Activated CD4-positive, alpha-beta T cell treated with anti-CD3 and anti-CD28 coated beads for 4 hours (primary cell): ENCODE measurements at places on chromosomes 7 and 10.
A peak's percentile ranks its signal among the peaks of the same experiment; 100 is the strongest.

DNA sequence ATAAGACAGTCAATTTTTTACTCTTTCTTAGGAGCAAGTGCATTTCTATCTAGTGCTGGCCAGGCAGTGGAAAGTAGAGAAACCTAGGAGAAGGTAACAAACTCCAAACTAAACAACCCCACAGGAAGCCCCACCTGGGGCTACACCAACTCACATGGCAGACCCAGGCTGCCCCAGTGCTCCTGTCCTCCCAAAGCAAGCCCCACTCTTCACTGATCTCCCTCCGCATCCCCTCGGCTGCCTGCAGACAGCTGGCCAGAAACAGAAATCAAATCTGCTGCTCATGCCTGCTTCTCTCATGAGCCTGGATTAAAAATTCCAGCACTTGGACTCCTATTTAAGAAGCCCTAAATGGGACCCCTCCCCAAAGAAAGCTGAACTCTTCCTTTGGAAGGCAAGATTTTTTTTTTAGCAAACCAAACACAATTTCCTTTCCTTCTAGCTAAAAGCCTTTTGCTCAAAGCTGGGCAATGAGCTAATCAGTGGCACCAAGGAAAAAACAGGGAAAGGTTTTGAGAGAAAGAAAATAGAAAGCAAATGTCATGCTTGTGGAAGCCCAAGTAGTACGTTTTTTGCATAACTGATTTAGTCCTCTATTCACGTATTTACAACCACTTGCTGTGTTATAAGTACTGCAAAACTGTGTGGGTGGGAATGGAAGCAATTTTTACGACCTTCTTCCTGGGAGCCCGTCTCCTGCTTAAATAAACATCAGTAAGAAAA lies 10.8 kb downstream of the PDE1C start:
- DNase-seq, result no peak

DNA sequence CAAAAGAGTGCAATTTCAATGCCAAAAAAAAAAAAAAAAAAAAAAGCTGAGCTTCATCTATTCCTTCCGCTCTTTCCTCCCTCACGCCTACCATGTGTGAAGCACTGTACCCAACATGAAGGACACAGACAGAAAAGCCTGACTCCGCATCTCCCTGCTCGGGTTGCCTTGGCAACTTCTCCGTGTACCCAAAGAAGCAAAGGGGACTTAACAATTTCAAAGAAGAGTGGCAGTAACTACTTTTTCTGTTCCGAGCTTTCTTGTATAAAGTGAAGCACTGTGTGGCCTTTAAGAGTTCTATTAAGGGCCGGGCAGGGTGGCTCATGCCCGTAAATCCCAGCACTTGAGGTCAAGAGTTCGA lies 177.7 kb downstream of the PRKCQ start:
- DNase-seq, result no peak

- DNase-seq, result no peak
Observed at GRCh38 chr7:67100956-67101361, 104.3 kb downstream of the TYW1 start.

DNA sequence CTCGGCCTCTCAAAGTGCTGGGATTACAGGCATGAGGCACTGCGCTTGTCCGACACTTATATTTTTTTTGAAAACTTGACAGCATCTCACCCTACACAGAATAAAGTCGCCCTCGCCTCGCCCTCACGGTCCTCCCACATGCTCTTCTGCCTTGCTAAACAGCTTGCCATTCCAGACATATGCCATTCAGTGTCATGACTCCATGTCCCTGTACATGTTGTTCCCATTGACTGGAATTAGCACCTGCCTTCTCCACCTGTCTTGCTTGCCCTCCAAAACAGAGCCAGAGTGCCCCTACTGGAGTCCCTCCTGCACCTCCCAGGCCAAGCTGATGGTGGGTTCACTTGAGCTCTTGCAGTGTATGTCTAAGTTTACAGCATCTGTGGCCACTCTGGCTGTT lies 6.2 kb downstream of the NIPSNAP2 start:
- DNase-seq, result no peak

- DNase-seq, result no peak
Observed at GRCh38 chr7:110868458-110868857, 222.5 kb upstream of the LRRN3 start.

GRCh38 chr7:106717254-106717954 lies 56.4 kb upstream of the CCDC71L start:
- DNase-seq, result no peak

GRCh38 chr10:84406561-84406960 lies 78.2 kb downstream of the CCSER2 start:
- DNase-seq, result no peak

- no peak for DNase-seq
Observed at GRCh38 chr7:157547611-157548010, 210.8 kb downstream of the DNAJB6 start.

DNA sequence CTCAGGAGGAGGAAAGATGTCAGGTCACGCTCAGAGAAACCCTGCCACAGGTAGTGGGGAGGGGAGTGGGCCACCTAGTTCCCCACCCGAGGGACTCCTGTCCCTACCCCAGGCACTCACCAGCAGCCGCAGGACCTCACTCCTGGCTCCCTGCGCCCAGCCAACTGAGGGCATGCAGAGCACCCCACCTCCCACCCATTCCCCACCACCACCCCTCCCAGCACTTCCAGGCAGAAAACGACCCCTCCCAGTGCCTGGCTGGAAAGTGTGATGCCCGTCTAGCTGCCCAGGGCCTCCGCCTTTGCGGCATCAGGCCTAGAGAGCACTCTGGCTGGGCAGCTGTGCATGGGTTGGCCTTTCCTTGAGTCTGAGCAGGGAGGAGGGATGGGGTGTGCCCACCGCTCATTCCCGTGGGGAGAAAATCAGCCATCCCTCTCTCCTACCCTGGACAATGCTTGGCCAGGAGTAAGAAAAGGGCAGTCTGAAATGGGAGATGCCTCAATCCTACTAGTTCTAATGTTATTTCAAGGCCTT lies 1.3 kb downstream of the C10orf105 start:
- no peak for DNase-seq

DNA sequence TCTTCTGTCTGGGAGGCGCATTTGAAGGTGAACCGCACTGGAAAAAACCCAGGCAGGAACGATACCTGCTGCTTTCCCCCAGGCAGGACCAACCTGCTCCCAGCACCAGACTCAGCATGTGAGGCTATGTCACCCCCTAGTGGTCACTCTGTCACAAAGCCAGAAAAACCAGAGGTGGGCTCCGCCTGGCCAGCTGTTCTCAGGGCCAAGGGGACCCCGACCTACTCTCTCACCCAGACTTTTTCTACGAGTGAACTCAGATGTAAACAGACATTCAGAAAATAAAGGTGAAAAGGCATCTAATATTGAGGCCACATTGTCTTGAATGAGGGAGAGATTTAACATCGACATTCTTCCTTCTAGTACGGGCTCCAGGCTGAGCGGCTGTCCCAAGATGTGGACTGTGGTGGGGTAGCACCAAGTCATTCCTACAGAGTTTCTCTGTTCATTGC lies 117.3 kb downstream of the PRKAG2 start:
- peak; percentile 63 for DNase-seq

DNA sequence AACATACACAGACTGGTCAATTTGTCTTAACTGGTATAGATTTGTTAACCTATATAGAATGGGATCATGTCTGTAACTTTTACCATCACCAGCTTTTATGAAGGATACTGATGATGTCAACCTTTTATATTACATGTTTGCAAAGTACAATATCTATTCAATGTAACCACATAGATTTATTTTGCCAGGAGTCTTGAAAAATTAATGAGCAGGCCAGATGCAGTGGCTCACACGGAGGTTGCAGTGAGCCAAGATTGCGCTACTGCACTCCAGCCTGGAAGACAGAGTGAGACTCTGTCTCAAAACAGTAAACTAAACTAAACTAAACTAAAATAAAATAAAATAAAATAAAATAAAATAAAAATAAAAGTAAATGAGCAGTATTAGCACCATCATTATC lies 30.0 kb upstream of the PARD3 start:
- no peak for DNase-seq

GRCh38 chr10:102119417-102120141 lies 589 bp downstream of the LDB1 start:
- DNase-seq, result peak; percentile 39
